ENCODE measurements at places on chromosomes 2 and 18.

GRCh38 chr18:48075707-48076093, 145.2 kb upstream of the SMAD2 start:
- no peak for DNase-seq

DNA sequence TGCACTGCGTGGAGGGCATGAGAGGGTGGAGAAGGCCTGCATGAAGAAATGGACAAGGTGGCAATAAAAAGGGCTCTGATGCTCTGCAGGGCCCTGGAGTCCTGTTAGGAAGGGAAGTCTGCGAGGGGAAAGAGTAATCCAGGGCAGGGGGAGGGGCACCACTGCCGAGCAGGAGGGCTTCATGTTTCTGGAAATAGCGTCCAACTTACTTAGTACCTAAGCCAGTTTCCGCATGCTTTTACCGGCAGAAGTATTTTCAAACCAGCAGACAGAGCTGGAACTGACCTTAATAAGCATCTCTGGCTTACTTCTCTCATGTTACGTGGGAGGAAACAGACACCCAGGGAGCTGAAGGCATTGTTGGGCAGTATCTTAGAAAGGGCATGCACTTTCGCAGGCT, 156.7 kb downstream of the GALNT14 start:
- DNase-seq, result no peak

GRCh38 chr2:37654932-37655841, 16.3 kb downstream of the CDC42EP3 start:
- DNase-seq, result no peak

DNA sequence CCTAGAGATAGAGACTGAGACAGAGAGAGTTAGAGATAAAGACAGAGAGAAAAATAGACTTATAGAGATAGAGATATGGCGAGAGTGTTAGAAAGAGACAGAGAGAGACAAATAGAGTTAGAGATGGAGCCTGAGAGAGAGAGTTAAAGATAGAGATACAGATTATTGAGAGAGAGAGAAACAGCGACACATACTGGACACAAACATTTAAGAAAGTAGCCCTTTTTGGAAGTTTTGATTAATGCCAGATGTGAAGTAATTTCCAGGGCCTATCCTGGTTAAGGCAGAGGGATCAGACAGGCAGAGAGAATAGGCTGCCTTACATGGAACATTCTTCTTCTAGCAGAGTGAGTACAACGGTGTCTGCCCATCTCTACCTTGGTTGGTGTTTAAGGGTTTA, 311.6 kb upstream of the CDH7 start:
- no peak for DNase-seq

DNA sequence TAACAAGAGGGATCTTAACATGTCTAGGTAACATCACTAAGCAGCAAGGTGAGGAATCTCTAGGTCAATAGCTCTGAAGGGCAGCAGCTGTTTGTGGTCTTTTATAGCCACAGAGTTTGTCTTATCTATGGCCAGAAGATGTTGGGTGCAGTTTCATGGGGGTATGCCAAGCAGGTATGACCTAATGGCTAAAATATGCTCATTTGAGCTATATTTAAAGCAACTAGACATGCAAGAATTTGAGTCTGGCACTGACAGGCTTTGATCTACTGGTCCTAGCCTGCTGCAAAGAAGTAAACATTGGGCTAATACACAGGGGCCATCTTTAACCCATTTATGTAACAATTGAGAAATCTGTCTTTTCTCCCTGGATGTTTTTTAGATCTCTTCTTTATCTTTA, 13.9 kb upstream of the UGP2 start:
- no peak for DNase-seq

GRCh38 chr2:174682007-174682577, 82.2 kb downstream of the CHRNA1 start:
- DNase-seq, result no peak

DNA sequence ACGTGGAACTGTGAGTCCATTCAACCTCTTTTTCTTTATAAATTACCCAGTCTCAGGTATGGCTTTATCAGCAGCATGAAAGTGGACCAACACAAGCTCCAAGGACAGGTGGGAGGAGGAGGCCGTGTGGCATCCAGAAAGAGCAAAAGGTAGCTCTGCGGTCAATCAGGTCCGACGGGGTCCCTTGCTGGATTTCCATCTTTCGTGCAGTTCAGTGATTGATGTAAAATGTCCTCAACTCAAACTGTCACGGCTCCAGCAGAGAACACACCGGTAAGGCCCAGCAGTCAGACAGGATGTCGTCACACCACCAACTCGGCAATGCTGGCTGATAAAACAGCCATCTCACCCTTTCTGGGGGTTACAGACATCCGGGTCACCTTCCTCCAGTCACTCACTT, 123.3 kb downstream of the PXDN start:
- no peak for DNase-seq

DNA sequence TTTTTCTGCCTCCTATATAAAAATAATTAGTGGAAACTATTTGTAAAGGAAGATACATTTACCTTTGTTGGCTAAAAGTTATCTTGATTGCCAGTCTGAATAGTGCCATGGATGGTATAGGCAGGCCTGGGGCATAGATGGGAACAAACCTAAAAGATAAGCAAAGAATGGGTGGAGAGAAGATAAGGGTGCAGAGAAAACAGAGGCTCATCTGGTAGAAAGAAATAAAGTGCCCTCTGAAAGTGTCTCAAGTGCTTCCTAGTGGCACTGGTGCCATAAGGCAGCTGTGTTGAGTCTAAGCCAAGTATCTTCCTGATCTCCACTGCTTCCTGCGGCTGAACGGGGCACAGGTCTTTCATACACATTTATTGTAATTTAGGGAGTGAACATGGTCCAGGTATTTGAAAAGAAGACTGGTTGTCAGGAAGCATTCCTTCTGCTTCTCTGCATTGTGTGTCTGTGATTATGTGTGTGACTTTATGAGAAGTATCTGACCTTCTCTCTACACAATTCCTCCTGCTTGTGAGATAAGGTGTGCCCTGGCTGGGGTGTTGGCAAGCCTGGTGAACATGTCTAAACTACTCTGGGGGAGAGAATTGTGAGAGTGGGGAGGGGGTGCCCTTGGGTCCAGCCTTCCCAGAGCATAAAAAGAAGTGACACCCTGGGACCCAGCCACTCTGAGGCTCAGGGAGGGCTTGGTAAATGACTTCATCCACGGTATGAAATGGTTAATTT, 280.5 kb downstream of the CAMKMT start:
- no peak for DNase-seq

- DNase-seq, result no peak
Observed at GRCh38 chr2:239531456-239532241, 130.8 kb upstream of the HDAC4 start.

- no peak for DNase-seq
Observed at GRCh38 chr2:175399326-175399725, 217.8 kb upstream of the ATP5MC3 start.

DNA sequence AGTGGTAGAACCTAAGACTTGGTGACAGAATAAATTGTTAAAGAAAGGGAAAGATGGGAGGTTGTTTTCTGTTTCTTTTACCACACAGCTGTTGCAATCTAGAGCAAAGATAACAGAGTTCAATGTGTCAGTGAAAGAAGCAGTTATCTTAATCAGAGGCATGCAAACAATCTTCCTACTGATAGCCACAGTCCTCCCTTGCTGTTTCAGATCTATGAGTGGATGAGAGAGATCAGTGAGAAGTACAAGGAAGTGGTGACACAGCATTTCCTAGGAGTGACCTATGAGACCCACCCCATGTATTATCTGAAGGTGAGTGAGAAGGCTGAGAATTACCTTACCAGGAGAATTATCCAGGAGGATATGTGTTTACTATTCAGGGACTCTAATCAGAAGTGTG, 15.9 kb downstream of the CPO start:
- no peak for DNase-seq

- no peak for DNase-seq
Observed at GRCh38 chr2:121898483-121898882, 143.0 kb downstream of the TSN start.

GRCh38 chr2:172249334-172249733, 146.6 kb upstream of the DLX2 start:
- DNase-seq, result no peak

DNA sequence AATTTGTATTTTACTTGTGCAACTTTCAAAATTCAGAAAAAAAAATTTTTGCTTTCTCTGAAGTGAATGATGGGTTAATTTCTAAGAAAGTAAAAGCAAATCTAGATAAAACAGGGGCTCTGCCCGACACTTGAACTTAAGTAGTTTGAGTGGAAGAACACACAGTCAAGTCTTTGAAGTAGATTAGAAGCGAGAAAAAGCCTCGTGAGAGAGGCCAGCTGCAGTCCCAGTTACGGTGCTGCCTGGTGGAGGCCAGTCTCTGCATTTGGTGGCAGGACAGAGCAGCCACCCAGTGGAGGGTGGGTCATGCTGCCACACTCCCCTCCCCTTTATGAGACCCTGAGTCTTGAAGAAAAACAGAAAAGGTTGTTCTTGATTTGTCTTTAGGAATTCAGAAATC, 81.8 kb downstream of the INPP5D start:
- no peak for DNase-seq

DNA sequence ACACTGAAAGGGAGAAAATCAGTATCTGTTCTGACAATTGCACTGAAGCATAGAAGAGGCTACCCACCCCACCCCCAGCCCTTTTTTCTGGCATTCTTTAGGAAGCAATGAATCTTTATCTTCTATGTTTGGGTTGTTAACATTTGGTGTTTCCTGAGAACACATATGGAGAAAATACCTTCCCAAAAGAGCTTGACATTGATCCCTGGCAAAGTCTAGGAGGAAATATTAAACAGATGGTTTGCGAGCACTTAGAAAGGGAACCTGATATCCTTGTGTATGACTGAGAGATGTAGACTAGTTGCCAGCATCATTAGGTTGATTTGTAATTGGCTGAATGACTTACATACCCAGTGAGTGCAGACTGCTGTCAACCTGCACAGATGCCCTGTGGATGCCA, 42.9 kb downstream of the DOK1 start:
- DNase-seq, result no peak

GRCh38 chr2:69333352-69333751, 53.7 kb downstream of the GFPT1 start:
- DNase-seq, result no peak
